ENCODE measurements at places on chromosomes 1 and 21.
A peak's percentile ranks its signal among the peaks of the same experiment; 100 is the strongest.

- no peak for DNase-seq
These were observed 105.1 kb downstream of the COLGALT2 start for GRCh38 chr1:183932412-183932811.

DNA sequence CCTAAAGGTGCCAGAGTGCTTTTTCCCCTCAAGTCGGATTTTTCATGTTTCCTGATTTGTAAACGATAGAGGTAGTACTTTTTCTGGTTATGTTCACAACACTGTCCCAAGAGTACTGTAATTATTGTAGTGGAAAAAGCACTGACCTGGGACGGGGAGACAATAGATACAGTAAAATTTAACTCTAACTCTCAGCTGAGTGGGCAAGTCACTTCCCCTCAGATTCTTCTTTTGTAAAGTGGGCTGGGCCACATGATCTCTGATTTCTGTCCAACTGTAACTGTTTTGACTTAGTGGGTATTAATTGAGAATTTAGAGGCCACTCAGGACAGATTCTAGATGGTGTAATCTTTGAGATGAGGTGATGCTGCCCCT is 19.1 kb downstream of the MARCKSL1 start:
- DNase-seq: no peak

DNA sequence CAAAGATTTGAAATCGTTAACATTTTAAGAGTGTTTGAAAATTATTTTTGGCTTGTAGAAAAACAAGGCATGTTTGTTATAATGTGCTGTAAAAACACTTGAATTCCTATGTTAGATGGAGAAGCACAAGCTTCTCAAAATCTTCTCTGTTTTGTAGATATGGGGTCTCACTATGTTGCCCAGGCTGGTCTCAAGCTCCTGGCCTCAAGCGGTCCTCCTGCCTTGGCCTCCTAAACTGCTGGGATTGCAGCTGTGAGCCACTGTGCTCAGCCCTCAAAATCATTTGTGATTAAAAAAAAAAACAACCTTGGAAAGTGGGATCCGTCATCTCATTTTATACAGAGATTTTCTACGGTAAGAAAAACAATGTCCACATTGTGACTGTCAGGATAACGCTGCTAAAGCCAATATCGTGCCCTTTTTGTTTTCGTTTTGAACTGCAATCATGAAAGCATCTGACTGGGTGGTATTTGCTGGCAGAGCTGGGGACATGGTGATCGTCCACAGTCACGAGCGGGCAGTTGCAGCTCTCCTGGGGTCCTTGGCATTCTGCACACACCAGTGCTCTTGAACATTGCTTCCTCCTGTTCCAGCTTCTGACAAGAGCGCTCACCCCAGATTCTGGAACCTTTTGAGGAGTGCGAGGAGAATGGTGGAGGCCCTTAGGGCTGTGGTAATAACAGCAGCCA is 112.5 kb downstream of the PGBD5 start:
- no peak for DNase-seq

DNA sequence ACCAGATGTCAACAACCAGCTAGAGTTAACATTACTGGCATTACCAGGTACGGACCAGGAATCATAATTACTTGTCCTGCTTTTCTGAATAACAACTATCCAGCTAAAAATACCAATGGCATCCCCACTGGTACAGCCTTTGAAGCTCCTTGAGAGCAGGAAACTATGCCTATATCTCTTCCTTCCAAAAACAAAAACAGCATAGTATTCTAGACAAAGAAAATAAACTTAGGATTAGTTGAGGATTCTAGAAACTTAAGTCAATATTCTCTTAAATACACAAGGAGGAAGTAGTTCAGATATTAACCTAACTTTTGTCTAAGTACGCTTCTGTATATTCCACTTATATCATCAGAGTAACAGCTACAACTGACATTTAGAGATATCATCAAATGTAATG is 3.0 kb downstream of the FUBP1 start:
- no peak for DNase-seq

- DNase-seq: no peak
These were observed 16.2 kb downstream of the HLX start for GRCh38 chr1:220895412-220895946.

DNA sequence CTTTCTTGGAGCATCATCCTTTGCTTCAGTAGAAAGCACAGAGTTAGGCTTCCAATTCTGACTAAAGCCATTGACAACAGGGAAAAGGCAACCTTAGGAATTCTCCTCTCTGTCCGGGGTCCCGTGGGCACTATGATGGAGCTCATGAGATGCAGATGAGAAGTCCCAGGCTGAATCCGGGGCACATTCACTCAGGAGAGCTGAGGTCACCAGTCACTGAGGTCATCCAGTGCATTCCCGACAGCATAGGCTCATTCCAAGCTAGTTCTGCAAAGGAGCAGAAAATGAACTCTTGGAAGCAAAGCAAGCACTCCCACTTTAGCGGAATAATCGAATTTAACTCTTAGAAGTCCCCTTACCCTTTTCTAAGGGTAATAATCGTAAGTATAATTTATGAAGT is 6.8 kb downstream of the CR1 start:
- no peak for DNase-seq

GRCh38 chr21:45562965-45563364 is 20.7 kb upstream of the SLC19A1 start:
- DNase-seq: no peak

GRCh38 chr1:232282498-232282897 is 347.4 kb downstream of the SIPA1L2 start:
- no peak for DNase-seq

- DNase-seq: no peak
These were observed 488.0 kb upstream of the PLXNA2 start for GRCh38 chr1:208731981-208732821.

- DNase-seq: no peak
These were observed 41.1 kb downstream of the COLGALT2 start for GRCh38 chr1:183996396-183996795.

DNA sequence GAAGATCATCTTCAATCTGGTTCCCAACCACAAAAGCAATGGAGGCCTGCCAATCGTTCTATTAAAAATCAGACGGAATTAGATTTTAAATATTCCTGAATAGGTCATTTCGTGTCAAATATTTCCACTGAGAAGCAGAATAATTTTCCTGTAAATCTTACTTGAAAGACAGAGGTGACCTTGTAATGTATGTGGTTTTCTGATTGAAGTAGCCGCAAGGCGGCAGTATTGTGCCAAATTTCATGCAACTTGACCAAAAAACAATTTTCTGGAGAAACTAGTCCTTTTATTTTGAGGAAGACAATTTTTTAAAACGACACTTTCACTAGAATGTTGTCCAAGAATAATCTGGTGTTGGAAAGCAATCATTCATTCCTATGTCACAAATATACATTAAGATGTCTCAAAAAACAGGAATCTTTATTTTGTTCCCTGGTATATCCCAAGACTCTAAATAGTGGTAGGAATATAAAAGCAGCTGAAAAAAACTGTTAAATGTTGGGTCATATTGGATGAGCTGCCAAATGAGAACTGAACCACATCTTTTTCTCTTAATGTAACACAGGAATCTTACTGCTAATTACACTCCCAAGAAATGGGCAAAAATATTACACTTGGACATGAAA is 33.6 kb downstream of the SPAG17 start:
- DNase-seq: no peak

DNA sequence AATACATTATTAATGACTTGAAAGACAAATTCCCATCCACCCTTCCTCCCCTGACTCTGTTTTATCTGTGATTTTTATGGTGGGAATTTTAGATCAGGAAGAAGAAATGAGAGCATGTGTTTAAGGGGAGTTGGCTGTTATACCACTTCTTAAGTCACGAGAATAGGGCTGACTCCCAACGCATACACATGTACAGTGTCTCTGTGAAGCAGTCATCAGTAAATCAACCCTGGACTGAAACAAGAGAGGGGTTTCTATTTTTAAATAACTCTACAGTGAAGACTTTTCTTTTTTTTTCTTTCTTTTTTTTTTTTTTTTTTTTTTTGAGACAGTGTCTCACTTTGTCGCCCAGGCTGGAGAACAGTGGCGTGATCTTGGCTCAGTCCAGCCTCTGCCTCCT is 106.1 kb downstream of the LBR start:
- DNase-seq: no peak

- DNase-seq: no peak
These were observed 9.2 kb downstream of the ZNF692 start for GRCh38 chr1:248849637-248850036.

GRCh38 chr1:43152866-43153265 is 19.2 kb downstream of the EBNA1BP2 start:
- DNase-seq: peak; percentile 10

DNA sequence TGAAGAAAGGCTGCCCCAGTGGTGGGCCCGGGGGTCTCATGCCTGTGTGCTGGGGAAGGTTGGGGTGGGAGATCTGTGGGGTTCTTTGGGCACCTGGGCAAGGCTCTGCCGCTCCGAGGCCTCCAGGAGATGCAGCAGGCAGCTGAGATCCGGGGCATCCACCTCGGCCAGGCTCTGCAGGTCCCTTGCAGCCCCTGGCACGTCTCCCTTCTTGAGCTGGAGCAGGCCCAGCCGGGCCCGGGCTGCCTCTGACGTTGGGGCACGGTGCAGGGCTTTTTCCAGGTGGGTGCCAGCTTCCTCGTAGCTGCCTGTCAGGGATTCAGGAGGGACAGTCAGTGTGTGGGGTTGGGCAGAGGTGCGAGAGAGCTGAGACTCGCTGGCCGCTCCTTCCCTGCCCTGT is 11.4 kb upstream of the MMEL1 start:
- no peak for DNase-seq

DNA sequence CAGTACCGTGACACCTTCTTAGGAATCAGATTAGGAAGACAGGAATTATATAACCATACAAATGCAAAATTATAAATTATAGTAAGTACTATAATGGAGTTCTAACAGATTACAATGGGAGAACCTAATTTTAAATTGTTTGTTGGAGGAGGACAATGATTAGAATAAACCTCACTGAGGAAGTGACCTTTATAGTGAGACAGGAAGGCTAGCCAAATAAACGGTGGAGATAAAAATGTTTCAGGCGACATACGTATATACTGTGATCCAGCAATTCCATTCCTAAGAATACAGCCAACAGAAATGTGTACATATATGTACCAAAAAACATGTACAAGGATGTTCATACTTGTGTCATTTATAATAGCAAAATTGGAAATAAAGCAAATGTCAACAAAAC is 15.2 kb downstream of the SYNJ1 start:
- DNase-seq: no peak

DNA sequence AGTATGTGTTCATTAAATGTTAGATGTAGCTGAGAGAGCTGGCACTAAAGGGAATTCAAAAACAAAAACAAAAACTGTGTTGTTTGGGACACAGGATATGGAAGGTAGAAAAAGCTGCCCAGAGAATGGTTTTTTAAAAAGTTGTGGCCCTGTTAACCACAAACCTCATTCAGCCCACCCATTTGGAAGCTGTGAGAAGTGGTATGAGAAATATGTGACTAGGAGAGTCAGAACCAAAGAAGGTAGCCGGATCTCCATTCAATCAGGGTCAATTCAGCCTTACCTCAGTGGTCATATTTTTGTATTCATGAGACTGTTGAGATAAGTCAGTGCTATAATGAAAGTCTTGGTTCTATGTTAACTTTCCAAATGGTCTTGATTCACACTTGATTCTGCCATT is 29.8 kb upstream of the CACYBP start:
- no peak for DNase-seq
